Epithelial cell of esophagus (primary cell): ENCODE measurements at places on chromosomes 4 and X.

GRCh38 chr4:172207258-172207657, 394.1 kb downstream of the GALNTL6 start:
- no peak for DNase-seq

GRCh38 chr4:1191621-1192020, 19.2 kb upstream of the SPON2 start:
- no peak for DNase-seq

GRCh38 chr4:176435901-176436292, 116.1 kb downstream of the SPCS3 start:
- DNase-seq: no peak

DNA sequence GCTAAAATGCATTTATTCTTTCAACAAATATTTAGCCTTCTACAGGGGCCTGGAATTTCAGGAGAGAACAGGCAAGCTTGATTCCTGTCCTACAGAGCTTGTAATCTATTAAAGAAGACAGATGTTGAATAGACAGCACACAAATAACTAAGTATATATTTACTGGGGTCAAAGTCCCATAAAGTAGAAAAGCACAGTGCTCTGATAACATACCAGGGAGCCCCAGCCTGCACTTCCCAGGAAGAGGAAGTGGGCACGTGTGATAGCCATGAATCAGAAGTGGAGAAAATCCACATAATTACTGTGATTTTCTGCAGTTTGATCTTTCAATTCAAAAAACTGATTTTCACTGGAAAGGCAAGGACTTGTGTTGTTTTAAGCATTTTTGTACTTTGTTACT, 129.1 kb downstream of the EGF start:
- no peak for DNase-seq

GRCh38 chr4:10321931-10322330, 135.3 kb downstream of the ZNF518B start:
- DNase-seq: no peak

DNA sequence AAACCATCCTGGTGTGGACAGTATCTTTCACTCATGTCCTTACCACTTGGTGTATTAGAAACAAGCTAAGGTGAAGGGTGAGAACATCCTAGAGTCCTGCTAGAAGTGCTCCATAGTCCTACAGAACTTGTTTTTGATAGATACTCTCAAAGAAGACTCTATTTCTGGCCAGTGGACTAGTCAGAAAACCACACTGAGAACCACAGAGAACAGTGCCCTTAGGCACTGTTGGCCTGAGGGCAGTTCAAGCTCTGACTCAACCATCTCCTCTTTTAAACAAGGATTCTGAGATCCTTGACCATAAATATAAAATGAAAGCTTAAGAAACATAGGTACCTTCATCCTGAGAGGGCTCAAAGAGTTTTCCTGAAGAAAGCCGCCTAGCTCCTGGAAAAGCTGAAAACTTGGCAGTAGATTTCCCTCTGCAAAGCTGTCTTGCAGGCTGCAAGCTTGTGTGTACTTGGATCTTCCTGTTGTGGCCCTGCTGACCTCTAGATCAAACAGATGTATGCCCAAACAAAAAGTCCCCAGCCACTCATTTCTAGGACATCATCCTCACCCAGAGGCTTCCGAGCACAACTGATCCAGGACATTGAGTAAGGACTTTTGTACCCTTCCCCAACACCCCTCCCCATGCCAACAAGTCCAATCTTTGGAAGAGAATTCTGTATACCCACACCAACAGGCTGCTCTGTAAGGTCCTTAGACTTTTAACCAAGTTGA, 111.6 kb upstream of the CXCL13 start:
- DNase-seq: no peak

DNA sequence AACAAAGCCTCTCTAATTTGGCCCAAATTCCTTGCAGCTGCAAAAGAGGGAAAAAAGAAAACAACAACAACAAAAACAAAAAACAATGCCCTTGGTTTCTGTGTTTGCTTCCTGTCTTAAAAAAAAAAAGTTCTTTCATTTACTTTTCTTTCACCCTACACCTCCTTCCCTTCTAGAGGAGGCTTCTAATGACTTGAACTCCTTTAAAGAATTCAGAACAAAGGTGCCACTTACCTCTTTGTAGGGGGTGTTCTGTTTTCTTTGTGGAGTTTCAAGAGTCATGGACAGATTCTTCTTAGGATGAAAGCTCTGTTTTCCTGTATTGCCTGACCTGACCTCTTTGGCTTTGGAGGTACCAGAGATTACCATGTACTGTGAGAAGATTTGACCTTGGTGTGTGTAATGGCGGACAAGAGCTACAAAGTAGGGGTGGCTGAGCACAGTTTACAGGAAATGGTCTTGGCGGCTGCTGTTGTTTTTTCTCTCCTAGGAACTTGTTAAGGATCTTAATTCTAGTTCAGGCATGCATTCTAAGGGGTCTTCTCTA, 72.4 kb upstream of the S100G start:
- no peak for DNase-seq

- DNase-seq: no peak
These were observed 74.3 kb downstream of the METTL14 start for GRCh38 chr4:118759481-118759880.

DNA sequence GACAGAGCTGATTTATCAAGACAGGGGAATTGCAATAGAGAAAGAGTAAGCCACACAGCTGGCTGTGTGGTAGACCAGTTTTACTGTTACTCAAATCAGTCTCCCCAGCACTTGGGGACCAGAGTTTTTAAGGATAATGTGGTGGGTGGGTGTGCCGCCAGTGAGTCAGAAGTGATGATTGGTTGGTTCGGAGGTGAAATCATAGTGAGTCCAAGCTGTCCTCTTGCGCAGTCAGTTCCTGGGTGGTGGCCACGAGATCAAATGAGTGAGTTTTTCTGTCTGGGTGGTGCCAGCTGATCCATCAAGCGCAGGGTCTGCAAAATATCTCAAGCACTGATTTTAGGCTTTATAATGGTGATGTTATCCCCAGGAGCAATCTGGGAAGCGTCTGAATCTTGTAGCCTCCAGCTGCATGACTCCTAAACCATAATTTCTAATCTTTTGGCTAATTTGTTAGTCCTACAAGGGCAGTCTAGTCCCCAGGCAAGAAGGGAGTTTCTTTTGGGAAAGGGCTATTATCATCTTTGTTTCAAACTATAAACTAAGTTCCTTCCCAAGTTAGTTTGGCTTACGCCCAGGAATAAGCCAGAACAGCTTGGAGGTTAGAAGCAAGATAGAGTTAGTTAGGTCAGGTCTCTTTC, 44.0 kb upstream of the PPP1R2C start:
- no peak for DNase-seq

DNA sequence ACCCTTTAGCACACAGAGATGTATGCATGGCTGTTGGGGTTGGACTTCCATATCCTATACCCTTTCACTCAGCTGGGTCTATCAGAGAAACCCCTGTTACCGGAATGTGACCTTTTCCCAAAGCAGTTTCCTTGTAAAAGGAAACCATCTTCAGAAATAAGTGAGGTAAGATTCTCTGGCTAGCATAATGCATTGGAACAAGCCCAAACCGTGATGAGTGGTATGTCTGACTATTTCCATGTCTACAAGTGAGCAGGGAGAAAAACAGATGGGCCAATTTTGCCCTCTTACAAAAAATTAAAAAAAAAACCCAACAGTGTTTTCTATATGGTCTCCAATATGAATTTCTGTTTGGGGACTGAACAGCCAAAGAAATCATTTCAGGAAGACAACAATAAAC, 283.9 kb downstream of the SMARCA1 start:
- no peak for DNase-seq

- DNase-seq: no peak
These were observed 13.9 kb upstream of the CT47A1 start for GRCh38 chrX:120999413-120999812.

GRCh38 chr4:56512166-56512565, 6.6 kb downstream of the ARL9 start:
- peak; percentile 58 for DNase-seq

DNA sequence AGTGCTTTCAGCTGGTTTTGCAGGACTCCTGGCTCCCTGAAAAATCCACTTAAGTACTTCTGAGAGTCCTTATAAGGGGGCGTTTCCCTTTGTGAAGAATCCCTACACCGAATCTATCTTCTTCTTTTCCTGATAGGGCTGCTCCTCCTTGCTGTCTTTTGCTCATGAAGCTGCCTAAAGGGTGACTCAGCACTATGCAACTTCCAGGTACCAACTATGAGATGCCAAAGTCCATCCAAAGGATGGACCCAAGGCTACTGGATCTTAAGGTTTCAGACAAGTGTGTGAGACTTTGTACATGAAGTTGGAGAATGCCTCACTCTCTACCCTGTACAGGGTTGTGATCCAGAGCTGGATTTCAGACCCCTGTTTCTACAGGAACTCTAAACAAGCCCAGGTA, 485.0 kb upstream of the FAT1 start:
- peak; percentile 33 for DNase-seq

GRCh38 chrX:106246511-106246910, 78.4 kb downstream of the PWWP3B start:
- DNase-seq: peak; percentile 69

- no peak for DNase-seq
These were observed 99.0 kb downstream of the HMX1 start for GRCh38 chr4:8772499-8773123.

DNA sequence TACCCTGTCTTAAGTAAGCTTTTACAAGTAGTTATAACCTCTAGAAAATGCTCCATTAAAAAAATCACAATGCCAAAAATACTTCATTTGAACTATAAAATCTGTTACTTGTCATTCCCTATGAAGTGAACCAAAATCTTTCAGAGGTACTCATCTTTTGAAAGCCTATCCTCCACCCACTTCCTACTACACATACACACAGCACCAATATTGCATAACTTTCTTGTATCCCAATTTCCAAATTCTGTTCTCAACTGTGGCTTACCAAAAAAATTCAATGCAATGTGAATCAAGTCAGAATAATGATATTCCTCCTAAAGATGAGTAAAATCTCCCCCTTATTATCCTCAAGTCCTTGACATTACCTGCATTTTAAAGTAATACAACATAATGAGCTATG, 15.9 kb downstream of the DHX15 start:
- DNase-seq: no peak

- DNase-seq: no peak
These were observed 595.9 kb downstream of the SMARCA1 start for GRCh38 chrX:128927363-128927762.

DNA sequence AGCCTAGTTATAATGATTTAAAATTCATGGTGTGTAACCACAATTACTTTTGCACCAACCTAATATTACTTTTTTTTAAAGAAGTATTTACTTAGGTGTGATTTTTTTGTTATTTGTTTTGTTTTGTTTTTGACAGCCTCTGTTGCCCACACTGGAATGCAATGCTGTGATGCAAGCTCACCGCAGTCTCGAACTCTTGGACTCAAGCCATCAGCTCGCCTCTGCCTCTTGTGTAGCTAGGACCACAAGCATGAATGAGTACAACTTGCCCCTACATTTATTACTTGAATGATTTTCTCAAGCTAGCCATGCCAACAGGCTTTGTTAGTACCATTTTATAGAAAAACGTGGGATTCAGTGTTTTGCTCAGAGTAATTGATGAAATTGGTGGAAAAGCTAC, 488.8 kb upstream of the CPEB2 start:
- DNase-seq: peak; percentile 17

DNA sequence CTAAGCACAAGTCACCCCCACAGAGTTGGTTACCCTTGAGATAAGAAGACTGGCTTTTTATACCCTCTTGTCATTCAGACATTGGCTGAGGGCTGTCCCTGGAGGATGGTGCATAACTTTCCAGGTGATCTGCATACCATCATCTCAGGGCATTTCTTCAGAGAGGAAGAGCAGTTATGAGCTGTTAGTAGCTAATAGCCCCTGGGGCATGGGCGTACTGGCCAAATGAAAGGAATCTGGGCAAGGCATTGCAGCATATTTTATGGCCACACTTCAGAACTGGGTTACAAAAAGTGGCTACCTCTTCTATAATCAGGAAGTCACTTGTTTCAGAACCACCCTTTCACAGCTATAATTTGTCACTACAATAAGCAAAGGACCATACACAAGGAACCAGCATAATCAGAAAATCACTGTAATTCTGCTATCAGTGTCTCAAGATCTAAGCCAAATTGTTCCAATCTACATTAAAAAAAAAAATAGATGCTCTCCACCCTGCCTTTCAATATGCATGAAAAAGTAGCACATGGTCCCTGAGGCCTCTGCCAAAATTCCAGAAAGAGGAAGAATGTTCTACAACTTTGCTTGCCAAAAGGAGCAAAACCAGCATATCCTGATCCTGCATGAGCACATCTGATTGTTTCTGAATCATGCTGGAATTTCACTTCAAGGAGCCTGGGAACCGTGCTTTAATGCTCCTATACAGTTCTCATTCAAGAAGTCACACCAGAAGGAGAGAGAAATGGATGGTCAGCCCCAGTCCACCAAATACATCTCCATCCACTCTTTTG, 92.0 kb downstream of the TMEM144 start:
- peak; percentile 95 for DNase-seq

DNA sequence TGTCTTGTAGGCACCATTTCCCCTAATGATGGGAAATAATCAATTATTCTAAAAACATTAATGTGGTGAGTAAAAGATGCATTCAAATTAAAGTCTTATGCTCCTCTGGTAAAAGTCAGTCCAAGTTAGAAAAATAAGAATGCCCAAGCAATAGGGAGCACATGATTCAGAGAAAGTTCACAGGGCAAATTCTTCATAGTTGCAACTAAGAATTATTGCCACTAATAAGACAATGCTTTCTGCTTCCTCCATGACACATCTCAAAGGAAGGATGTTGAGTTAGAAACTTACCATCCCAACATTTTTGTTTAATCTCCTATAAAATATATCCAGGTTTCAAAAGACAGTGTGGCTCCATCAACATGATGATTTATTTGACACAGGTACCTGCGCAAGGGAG, 26.3 kb downstream of the PHOX2B start:
- DNase-seq: no peak

DNA sequence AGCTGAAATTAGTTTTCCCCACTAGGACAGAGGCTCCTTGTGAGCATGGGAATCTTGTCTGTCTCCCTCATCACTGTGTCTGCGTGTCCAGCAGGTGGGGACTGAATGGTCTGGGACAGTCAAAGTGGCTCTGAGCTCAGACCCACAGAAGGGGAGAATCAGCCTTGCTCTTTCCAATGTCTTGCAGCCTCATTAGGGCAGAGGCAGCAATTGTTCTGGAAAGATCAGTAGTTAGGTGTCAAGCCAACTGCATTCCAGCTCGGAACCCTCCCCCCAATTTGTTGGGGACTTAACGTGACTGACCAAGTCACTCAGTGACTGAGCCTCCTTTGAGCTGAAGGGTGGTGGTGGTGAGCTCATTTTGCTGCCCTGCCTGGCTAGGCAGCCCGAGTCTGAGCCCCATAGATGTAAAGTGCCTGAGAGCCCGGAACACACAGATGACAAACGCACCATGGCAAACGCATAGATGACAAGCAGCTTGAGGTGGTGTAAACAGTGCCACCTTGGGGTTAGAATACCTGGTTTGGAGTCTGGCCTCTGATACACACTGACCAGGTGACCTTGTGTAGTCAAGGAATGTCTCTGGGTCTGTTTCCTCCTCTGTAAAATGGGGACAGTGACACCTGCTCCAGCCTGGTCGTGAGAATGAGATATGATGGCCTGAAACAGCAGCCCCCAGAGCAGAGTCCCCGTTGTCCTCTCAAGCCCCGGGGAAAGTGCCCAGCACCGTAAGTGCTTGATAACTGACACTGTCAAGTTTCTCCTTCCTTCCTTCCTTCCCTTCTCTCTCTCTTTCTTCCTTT, 2.7 kb upstream of the SORCS2 start:
- no peak for DNase-seq

GRCh38 chr4:88859191-88859812, 161.7 kb upstream of the NAP1L5 start:
- no peak for DNase-seq
